Muscle of back (tissue), 13 donors: ENCODE measurements at places on chromosomes 5 and 9.
A peak's percentile ranks its signal among the peaks of the same experiment; 100 is the strongest.

DNA sequence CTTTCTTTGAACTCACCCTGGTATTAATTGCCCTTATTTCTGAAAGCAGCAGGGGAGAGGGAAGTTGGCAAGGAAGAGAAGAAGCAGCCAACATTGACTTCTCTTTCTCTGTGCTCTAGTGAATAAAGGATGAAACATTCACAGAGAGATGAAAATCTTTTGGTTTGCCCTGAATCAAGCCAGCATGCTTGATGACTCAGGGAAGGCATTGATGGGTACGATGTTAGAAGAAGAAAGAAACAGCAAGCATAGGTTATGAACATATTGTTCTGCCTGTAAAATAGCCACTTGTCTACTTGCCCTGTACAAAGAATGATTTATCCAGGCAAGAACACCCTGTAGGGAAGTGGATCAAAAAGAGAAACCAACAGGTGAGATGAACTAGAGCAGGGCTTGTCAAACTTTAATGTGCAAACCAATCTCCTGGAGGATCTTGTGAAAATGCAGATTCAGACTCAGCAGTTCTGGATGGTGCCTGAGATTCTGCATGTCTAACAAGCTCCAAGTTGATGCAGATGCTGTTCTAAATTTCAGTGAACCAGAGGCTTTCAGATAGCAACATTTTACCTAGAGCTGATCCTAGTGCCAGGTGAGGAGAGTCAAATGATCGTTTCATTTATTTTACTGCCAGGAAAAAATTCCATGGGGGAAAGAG lies 586.6 kb upstream of the TLE4 start:
- DNase-seq = no peak

- DNase-seq = no peak
Measured at GRCh38 chr5:83723031-83723430, 2.4 kb upstream of the HAPLN1 start.

- no peak for DNase-seq
Measured at GRCh38 chr9:4499917-4500316, 9.6 kb downstream of the SLC1A1 start.

- DNase-seq = peak; percentile 81
Measured at GRCh38 chr9:129414377-129414992, 206.4 kb downstream of the C9orf50 start.
